ENCODE measurements at places on chromosomes 3 and 15.

DNA sequence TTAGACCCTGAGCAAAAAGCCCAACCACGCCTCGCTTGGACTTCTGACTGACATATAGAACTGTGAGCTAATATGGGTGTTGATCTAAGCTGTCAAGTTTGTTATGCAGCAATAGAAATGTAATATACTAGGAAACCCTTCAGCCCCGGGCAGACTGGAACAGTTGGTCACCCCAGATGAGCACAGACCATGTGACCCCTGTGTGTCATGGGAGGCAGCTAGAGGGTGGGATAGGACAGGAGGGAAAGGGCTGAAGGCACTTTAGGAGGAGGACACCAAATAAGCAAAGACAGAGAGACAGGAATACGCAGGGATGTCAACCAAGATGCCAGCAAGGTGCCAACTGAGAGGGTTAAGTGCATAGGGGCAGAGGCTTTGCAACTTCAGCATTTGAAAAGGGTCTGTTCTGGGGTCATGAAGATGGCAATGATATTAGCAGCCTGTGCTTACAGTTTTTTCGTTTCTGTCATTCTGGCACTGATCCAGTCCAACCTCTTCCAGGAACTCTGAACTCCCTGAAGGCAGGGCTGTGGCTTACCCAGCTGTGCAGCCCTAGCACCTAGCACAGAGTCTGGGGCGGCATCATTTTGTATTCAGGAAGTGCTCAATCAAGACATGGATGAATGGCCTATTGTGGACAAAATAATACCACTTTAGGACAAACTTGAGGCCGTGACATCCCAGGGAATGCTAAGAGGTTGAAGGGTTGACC, 51.4 kb downstream of the HES1 start:
- DNase-seq, result no peak

DNA sequence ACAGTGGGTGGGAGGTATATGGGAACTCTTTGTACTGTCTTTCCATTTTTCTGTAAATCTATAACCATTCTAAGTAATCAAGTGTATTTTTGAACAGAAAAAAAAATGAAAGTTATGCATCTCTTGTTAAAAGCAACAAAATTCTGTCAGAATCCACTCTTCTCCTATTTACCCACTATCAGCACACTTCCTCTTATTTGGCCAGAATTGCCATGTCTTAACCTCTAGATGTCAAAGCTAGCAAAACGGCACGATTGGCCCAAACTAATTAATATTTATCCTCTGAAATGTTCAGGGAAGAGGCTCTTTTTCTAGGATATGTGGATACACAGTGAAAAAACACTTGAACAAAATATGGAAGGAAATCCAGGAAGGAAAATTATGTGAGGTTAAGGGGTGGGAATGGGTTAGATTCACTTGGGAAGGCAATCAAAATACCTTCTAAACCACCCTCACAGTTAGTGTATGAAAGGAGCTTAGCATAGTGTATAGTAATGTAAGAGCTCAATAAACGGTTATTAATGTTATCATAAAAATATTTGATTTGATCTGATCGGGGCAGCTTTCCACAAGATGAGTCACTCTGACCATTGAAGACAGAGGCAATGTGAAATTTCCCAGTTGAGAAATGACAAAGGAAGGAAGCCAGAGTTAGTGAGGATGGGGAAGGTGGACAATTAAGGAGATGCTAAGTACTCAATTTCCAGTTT, 20.1 kb upstream of the TGFBR2 start:
- no peak for DNase-seq

- DNase-seq, result no peak
Measured at GRCh38 chr3:67866571-67866970, 212.2 kb upstream of the SUCLG2 start.

- DNase-seq, result no peak
Measured at GRCh38 chr3:63557912-63558311, 94.6 kb upstream of the SNTN start.

Data from WERI-Rb-1 (cell line).